Right cardiac atrium (tissue), 5 donors: ENCODE measurements at places on chromosomes 2 and 18. TPM values are rescaled to one million over a fixed set of nuclear protein-coding genes. Genes with fewer than 3 reads are reported as not detected.

Gene REG1B
- total RNA-seq: not detected

Gene CMPK2
- 5.7 TPM for total RNA-seq

Gene CFAP210
- not detected for total RNA-seq

Gene IL1R2
- not detected for total RNA-seq

Gene GPR155
- total RNA-seq: 15.5 TPM

Gene RSAD2
- total RNA-seq: 1.6 TPM

Gene ERBB4
- 35.4 TPM for total RNA-seq

Gene IL1A
- not detected for total RNA-seq

Gene ACVR1C
- total RNA-seq: 1.2 TPM

Gene CYS1
- total RNA-seq: 13.3 TPM

Gene DNAJC10
- 57.1 TPM for total RNA-seq

Gene CRYGD
- total RNA-seq: not detected

Gene TP53I3
- total RNA-seq: 9.7 TPM

Gene ALPP
- not detected for total RNA-seq

Gene MRPS9
- total RNA-seq: 53.6 TPM

Gene CDH7
- 0.12 TPM for total RNA-seq

Gene DBI
- total RNA-seq: 178 TPM

Gene CSRNP3
- 6.1 TPM for total RNA-seq

Gene TWIST2
- total RNA-seq: 5.0 TPM

Gene DLGAP1
- 0.12 TPM for total RNA-seq

Gene SPEG
- total RNA-seq: 157 TPM
